CD4-positive, alpha-beta T cell treated with Interleukin-6 for 4 hours (primary cell): ENCODE measurements at places on chromosomes 5 and 9.

DNA sequence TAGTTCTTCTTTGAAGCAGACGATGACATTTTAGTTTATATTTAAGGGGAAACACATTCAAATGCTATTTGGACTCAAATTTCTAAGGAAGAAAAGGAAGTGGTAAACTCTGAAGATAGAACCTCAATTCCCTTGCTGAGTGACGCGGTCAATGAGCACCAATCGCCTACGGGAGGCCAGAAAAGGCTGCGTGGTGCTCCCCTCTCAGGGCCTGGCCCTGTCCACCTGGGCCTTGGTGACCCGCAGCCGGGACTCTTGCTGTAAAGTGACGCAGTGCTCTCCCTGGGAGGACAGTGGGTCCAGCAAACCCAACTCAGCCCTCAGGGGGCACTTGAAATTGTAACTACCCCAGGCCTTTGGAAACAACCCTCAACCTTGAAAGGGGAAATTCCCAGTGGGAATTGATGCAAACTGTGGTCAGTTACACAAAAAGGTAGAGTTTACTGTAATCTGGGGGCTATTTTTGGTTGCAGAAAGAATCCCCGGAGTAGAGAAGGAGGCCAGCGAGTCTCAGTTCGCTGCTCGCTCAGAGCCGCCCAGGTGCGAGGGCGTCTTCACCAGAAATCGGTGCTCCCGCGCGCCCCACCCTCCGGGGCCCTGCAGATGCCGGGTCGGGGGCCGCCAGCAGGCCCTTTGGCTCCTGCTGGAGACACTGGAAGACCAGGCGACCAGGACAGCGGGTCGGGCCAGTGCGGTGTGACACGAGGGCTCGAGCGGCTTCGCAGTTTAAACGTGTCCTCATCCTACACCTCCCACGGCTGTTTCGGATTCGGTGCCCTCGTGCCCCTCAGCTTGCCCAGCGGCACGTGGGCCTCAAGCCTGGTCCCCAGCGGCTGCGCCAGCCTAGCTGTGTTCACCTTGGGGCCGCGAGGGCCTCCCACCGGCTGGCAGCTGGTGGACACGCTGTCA lies 1.4 kb upstream of the ANKRD33B start:
- no peak for DNase-seq

DNA sequence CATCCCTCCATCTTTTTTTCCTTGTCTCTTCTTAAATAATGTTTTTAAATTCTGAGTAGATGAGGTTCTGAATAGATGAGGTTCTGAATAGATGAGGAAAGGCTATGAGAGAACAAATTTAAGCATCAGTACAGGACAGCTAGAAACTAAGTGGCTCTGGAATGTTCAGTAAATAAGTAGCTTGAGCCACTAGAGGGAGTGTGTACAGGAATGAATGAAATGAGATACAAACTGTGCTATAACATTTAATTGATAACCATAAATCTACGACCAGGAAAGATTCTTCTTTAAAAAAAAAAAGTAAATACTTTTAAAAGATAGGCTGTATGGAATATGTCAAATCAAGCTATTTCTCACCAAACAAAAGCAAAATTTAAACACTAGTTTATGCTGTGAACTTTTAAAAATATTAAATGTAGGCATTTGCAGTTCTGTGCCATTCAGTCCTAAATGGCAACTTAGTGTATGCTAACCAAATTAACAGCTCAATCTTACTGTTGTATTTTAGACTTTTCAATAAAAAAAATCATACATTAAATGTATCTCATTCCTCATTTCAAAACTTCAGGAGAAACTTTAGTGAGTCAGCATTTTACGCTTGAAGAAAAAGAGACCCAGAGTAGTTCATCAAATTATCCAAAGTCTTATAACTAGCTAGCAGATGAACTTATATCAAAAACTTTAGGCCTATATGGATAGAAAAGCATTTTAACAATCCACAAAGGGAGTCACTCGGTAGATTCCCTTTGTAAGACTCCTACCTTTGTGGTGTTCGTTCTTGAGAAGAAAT lies 70.4 kb upstream of the SNX2 start:
- DNase-seq, result no peak

DNA sequence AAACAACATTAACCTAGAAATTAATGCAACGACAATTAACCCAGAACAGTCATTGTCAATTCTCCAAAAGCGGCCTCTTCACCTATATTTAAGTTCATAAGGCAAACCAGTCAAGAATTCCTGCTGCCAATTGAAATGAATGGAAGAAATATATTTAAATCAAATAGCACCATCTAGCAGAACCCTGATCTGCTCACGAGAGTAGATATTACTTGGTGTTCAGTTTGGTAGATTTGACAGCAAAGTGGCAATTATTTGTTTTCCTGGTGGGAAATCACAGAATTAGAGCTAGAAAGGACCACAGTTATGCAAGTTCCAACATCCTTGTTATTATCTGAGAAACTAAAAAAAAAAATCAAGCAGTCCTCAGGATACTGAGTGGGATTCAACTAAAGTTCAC lies 2.3 kb downstream of the SSBP2 start:
- DNase-seq, result no peak

DNA sequence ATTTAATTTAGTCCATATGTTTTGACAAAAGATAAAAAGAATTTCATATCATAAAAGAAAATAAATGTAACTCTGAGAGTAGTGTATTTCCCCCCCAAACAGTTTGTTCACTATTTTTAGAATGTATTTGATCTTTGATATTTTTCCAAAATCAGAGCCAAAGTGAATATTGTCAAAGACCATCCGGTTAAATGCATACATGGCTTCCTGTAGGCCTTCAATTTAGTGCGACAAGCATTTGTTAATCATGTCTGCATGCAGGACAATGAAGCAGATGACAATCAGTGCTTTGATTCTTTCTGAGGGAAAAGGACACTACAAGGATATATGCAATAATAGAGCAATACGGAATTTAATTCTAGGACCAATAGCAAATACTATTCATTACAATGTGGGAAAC lies 79.8 kb downstream of the ACTBL2 start:
- no peak for DNase-seq

- DNase-seq, result no peak
Observed at GRCh38 chr5:94869921-94870320, 251.5 kb downstream of the SLF1 start.

- no peak for DNase-seq
Observed at GRCh38 chr5:175826980-175827379, 44.4 kb upstream of the CPLX2 start.

DNA sequence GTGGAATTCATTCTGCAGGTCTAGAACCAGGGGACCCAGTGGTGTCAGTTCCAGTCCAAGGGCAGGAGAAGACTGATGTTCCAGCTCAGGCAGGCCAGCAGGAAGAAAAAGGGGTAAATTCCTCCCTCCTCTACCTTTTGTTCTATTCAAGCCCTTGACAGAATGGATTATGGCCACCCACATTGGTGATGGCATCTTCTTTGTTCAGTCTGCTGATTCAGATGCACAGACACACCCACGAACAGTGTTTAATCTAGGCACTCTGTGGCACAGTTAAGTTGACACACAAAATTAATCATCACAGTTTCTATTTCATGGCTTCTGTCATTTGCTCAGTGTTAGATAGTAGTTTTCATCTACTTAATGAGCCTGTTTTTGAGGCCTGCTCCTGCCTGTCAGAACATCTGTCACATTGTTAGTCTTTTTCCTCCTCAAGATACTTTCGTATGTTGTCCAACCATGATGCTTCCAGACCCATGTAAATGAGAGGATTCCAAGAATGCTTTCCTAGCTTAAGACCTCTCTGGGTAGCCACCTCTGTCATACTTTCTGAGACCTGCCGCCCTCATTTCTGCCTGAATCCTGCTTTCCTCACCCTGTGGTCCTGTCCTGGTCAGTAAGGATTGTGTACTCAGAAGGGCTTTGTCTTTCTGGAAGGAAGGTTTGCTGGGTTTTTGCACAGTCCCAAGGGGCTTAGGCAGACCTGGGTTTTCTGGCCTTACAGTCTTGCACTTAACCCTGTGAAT lies 72.5 kb downstream of the SPIN1 start:
- no peak for DNase-seq

DNA sequence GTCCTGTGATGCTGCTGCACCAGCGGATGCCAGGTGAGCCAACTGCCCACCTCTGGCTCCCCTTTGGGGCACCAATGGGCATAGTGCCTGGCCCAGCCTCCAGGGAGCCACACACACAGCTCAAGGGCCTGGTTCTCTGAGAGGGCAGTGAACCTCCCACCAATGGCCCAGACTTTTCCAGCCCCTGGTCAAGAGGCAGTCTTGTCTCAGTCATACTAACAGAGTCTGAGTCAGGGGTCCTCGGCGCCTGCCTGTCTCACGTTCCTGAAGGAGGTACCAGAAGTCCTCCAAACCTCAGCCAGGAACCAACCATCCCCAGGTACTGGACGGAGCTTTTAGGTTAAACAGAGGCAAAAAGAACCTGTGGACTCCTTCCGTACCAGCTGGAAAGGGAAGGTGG lies 121.1 kb downstream of the C5orf15 start:
- no peak for DNase-seq

- no peak for DNase-seq
Observed at GRCh38 chr9:130861372-130862180, 26.5 kb downstream of the ABL1 start.

GRCh38 chr5:126884269-126884819 lies 107.4 kb downstream of the LMNB1 start:
- DNase-seq, result no peak

DNA sequence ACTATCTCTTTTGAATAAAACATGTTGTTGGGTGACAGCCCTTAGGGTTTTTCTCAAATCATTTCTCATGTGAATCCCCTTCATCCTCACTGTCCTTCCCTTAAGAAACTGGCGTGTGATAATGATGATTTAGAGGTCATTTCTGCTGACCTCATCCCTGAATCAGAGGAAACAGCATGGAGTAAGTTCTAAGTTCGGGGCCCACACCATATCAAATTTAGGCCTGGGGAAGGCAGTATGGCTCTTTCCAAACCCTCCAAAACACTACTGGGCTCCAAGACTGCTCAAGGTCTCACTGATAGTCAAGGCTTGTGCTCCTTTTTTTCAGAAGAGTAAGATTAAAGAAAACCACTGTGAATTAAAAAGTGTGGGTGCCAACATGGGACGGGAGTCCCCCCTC lies 872 bp upstream of the SMIM3 start:
- no peak for DNase-seq

GRCh38 chr9:107043886-107044285 lies 180.9 kb downstream of the ZNF462 start:
- no peak for DNase-seq

DNA sequence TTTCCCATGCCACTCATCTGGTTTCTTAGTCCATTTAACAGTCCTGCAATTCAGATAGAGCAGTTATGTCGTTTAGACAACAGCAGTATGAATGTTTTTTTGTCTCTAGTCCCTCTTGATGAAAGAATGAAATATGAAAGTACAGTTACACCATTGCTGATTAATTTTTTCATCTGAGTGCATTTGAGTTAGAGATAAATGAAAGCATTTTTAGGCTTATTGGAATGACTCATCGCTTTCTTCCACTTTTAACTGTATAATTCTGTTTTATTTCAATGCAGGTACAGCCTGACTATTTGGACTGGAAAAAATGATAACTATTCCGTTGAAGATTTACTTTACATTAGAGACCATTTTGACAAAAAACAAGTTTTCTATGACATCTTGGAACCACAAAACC lies 28.7 kb downstream of the ANKRD34B start:
- DNase-seq, result no peak

- DNase-seq, result no peak
Observed at GRCh38 chr5:115507681-115508080, 36.9 kb downstream of the FEM1C start.

DNA sequence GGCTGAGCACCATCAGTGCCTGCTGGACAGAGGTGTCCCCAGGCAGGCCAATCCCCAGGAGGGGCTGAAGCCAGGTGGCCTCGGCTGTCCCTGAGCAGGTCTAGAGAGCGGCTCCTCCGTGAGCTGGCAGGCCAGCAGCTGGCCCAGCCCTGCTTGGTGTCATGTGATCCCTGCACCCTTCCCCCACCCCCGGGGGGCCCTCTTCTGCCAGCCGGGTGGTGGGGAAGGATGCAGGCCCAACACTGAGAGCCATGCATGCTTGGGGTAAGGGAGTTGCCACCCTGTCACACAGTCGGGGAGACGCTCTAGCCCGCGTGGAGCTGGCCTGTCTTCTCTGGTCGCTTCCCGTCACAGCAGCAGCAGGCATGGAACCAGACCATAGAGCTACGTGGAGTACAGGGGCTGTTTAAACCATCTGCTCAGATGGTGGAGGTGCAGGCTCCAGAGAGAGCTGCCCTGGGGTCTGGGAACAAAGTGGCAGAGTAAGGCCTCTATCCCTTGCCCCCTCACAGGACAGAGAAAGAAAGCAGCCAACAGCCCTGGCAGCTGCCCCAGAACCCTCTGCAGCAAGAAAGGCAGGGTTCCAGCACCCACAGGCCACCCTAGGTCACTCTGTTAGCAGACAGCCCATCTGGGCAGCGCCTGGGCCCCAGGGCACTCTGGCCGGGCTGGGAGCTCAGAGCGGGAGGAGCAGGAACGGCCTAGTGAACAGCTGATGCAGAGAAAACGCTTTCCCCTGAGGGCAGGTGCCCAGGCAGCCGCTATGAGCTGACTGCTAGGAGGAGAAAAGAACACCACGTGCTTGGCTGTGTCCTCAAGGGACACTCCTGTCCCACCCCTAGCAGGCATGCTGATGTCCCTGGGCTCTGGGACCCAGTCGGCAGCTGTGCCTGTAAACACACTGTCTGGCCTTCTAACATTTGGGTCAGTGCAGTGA lies 6.8 kb downstream of the RALGDS start:
- DNase-seq, result peak; percentile 4
